ENCODE measurements at places on chromosomes 1 and 21.

DNA sequence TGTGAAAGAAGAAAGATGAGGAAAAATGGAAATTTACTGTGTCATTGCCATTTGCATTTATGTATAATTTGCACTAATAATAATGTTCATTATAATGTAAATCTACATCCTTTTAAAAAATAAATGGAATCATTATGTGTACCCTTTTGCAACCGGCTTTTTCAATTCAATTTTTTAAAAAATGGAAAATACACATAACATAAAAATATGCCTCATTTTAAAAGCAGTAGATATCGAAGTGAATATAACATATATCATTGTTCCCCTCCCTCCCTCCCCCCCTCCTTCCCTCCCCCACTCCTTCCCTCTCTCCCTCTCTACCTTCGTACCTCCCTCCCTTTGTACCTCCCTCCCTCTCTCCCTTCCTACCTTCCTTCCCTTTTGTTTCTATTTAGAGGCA, 33.0 kb downstream of the UBE4B start:
- DNase-seq: no peak

DNA sequence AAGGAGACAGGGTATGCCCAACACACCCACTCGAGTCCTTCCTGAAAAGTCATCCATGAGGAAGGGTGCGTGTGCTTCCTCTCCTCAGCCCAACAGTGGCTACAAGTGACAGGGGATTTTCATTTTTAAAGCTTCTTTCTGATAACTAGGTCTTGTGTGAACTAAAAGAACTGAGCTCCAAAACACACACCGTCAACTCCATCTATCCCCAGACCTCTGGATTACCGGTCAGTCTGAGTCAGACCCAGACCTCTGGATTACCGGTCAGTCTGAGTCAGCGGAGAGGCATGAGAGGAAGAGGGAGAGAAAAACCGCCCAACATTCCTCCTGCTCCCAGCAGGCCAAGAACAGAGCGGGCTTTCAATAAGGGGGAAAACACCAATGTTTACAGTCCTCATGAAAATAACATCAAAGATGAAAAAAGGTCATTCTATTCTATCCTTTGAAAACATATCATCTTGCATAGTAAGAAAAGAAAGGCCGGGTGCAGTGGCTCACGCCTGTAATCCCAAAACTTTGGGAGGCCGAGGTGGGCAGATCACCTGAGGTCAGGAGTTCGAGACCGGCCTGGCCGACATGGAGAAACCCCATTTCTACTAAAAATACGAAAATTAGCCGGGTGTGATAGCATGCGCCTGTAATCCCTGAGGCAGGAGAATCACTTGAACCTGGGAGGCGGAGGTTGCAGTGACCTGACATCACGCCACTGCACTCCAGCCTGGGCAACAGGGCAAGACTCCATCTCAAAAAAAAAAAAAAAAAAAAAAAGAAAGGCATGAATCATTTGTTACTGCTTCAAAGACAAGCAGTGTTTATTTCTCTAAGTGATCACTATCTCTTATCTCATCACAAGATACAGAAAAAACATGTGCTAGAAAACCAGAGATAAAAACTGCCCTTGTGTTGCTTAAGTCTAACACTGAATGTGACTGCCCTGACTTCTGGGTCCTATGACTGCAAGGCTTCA, 3.4 kb downstream of the PTTG1IP start:
- DNase-seq: no peak

- DNase-seq: no peak
Observed at GRCh38 chr1:226590614-226591013, 42.0 kb downstream of the STUM start.

GRCh38 chr1:159974350-159974965, 20.4 kb upstream of the SLAMF9 start:
- no peak for DNase-seq

DNA sequence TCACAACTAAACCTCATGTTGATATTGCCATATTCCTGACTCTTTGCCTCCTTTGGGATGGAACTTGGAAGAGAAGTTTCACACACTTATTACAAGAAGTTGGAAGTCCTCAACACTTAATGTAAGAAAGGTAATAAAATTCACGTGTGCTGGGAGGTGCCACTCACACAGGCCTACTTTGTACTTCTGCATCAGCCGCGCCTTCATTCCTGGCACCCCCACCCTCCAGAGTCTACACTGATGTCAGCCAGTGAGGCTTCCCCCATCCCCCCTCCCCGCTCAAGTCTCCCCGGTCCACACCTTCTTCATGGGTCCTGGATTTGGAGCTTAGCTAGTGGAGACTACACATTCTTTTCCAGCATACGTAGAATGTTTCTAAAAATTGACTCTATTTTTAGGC, 24.8 kb upstream of the SLC45A1 start:
- peak; percentile 77 for DNase-seq

DNA sequence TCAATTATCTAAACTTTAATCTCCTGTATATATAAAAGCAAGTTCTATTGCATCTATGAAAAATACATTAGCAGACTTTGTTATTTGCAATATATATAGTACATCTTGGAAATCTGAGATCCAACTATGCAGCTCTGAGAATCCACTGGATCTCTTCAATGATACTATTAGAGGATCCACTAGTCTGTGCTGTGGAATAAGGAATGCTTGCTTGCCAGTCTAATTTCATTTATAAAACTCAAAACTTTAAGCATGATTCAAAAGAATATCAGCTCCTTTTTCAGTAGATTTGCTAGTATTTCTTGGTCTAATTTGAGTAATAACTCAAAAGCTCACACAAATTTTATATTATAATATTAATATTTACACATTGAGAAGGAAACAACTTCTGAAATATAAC, 115.1 kb downstream of the SPATA6 start:
- DNase-seq: no peak

GRCh38 chr1:214125819-214126218, 138.0 kb downstream of the PROX1 start:
- no peak for DNase-seq

DNA sequence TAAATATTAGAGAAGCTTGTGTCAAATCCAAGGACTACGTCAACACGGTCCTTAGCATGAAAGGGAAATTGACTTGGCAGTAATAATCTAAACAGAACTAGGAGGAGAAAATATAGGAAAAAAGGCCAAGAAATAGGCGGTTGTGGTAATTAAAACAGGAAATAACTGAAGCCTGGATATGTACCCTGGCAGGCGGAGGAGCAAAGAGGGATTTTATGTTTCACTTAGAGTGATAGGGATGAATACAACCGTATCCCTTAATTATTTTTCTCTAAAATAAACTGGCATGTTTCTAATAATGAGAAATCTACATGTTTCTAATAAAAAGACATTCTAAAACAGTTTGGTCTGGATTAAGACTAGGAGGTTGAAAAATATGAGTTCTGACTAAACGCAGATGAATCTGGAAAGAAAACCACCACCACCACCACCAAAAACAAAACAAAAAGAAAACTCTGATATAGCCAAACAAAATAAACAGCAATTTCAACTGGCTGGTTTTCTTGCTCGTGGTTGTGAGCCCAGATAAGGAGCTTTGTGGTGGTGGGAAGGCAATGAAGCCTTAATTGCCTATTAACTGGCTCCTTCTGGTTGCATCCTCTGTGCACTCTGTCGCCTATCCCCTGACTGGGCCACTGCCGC, 334.2 kb upstream of the SNX7 start:
- no peak for DNase-seq

DNA sequence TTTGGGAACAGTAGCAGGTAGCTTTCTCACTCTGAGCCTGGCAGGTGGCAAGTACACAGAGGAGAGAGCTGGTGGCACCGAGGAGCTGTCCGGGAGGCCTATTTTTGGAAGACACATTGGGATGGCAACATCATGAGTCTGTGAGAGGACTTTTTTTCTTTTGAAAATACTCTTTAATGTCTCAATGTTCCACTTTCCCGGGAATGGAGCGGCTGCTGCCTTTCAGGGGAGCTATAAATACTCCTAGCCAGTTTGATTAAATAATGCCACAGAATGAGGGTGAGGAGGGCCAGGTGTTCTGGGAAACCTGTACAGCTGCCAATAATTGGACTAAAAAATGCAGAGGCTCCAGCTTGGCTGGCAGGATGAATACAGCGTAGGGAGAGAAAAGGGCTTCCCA, 93.3 kb upstream of the COG2 start:
- no peak for DNase-seq

DNA sequence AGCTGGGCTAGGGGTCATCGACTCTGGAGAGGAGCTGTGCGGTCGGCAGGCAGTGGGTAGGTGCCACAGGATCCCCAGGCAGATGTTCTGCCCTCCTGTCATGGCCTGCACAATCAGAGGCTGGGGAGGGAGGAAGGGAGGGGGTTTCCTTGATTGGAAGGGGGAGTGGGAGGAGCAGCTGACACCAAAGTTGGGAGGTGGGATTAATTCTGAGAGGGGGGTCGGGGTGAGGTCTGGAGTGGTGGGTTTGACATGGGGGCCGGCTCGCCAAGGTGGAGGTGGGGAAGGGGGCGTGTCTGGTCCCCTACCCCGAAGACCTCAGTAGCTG, 651 bp upstream of the HPCA start:
- no peak for DNase-seq
